Colonic mucosa (tissue), 4 donors: ENCODE measurements at places on chromosomes 7 and 10. TPM values are rescaled to one million over a fixed set of nuclear protein-coding genes. Genes with fewer than 3 reads are reported as not detected.

Gene UBE2H
- 38.4 TPM for total RNA-seq

Gene NPSR1
- total RNA-seq, result 1.0 TPM

Gene TRIM50
- not detected for total RNA-seq

Gene PLCE1
- total RNA-seq, result 42.4 TPM

Gene LRRTM3
- total RNA-seq, result not detected

Gene MET
- 45.3 TPM for total RNA-seq

Gene SPDYE2B
- not detected for total RNA-seq

Gene MICALL2
- 62.8 TPM for total RNA-seq

Gene IFIT5
- total RNA-seq, result 7.5 TPM

Gene WNT2
- total RNA-seq, result 0.11 TPM

Gene UPK3BL1
- total RNA-seq, result 21.9 TPM

Gene GDF2
- total RNA-seq, result not detected

Gene RAB19
- 22.7 TPM for total RNA-seq

Gene ZKSCAN1
- total RNA-seq, result 96.1 TPM

Gene IL6
- total RNA-seq, result not detected

Gene PILRA
- total RNA-seq, result 3.1 TPM

Gene DGKI
- total RNA-seq, result 0.35 TPM

Gene GNGT1
- not detected for total RNA-seq

Gene KCP
- 1.1 TPM for total RNA-seq

Gene INHBA
- 0.15 TPM for total RNA-seq

Gene C7orf33
- total RNA-seq, result not detected

Gene SLIT1
- 0.24 TPM for total RNA-seq

Gene TET1
- 0.57 TPM for total RNA-seq

Gene HDAC9
- total RNA-seq, result 8.7 TPM

Gene MARCHF5
- total RNA-seq, result 42.8 TPM

Gene FAM237B
- total RNA-seq, result not detected

Gene MALRD1
- total RNA-seq, result 0.40 TPM

Gene EVX1
- total RNA-seq, result 0.32 TPM

Gene CYP3A4
- total RNA-seq, result 1.4 TPM

Gene YKT6
- 103 TPM for total RNA-seq

Gene NCAPG2
- 48.4 TPM for total RNA-seq
